ENCODE measurements at places on chromosomes 1 and 21.

DNA sequence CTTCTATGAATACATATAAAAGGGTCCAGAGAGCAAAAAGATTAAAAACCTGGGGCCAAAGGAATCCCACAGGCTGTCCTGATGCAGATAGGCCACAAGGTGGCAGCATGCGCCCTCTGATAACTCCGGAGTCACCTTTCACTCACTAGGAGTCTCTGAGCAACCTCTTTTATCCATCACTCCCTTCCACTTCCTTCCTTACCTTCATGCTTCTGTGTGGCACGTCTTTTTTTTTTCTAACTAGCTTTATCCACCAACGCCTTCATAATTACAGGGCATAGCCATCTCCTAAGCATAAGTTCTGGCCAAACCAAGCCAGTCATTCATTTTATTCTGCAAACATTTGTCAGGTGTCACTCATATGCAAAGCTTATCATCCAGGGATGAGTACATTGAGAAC lies 3.9 kb upstream of the PGLYRP4 start:
- DNase-seq = peak; percentile 34

DNA sequence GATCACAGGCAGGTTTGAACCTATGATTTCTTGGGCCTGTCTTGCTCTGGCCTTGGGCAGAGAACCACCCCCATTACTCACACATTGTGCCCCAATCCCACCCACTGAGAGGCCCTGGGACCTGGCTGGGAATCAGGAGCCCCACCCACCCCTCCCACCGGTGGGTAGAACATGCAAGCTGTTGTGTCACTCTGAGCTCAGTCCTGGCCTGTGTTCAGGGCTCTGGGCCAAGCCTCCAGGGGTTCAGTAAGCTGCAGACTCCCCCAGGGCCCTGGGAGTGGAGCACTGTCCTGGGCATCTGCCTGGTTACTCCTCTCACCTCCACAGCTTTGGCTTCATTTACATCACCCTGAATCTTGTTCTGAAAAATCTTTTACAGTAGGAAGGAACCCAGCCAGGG lies 270.5 kb downstream of the RRAGC start:
- no peak for DNase-seq

DNA sequence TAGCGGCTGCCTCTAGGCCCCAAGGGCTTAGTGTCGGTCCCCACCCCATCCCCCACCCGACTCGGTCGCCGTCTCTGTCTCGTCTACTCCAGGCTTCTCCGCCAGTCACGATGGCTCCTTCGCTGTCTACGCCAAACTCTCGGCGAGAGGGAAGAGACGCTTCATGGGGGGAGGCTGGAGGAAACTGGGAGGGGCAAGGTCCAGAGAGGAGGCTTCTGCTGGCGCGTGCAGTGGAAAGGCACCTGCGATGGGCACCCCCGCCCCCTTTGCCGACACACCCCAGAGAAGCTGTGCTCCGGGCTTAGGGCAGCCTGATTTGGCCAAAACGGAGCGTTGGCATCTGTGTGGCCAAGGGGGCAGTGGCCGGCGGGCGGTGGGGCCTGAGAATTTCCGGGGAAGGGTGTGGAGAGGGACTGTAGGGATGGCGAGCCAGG lies 1.2 kb upstream of the CSMD2 start:
- DNase-seq = no peak

DNA sequence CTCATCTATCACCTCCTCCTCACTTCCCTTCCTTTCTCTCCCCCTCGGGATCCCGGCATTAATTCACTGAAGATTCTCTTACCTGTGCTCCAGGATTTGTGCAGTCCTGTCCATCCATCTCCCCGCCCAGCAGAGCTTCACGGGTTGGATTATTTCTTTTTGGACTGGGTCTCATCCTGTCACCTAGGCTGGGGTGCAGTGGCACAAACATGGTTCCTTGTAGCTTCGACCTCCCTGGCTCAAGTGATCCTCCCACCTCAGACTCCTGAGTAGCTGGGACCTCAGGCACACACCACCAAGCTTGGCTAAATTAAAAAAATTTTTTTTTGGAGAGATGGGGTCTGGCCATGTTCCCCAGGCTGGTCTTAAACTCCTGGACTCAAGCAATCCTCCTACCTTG lies 12.3 kb upstream of the CSF3R start:
- DNase-seq = no peak

DNA sequence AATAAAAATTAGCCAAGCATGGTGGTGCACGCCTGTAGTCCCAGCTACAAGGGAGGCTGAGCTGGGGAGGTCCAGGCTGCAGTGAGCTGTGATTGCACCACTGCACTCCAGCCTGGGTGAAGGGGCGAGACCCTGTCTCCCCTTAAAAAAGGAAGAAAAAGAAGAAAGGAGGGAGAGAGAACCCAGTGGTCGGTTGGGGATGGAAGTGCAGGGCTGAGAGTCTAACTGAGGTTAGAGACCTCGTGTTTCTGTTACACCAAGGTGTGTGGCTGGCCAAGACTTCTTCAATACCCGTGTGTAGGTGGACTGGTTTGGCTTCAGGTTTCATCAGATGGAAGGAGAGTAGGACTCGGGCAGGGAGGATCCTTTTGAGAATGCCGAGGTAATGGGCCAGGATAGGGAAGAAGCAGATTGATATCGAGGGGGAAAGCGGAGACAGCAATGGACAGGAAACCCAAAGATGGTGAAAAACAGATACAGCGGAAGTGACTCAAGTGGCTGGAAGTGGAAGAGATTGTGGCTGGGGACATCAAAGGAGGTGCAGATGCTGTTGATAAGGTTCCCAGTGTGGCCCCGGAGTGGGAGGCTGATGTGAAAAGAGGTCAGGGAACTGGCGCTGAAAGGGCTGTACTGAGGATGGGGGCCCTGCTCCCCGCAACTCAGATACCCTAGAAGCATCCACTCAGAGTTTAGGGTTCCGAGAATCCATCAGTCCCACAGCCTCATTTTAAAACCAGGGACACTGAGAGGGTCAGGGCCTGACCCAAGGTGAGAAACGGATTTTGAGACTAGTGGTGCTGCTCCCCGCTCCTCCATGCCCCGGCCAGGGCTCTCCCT lies 681 bp upstream of the UBXN10 start:
- DNase-seq = no peak

DNA sequence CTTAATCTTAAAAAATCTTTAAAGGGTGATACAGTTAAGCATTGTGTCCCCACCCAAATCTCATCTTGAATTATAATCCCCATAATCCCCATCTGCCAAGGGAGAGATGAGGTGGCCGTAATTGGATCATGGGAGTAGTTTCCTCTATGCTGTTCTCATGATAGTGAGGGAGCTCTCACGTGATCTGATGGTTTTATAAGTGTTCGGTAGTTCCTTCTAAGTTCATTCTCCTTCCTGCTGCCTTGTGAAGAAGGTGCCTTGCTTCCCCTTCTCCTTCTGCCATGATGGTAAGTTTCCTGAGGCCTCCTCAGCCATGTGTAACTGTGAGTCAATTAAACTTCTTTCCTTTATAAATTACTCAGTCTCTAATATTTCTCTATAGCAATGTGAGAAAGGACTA lies 10.7 kb downstream of the DHRS3 start:
- DNase-seq = peak; percentile 52

GRCh38 chr1:170657275-170657853 lies 6.6 kb upstream of the PRRX1 start:
- DNase-seq = peak; percentile 16

DNA sequence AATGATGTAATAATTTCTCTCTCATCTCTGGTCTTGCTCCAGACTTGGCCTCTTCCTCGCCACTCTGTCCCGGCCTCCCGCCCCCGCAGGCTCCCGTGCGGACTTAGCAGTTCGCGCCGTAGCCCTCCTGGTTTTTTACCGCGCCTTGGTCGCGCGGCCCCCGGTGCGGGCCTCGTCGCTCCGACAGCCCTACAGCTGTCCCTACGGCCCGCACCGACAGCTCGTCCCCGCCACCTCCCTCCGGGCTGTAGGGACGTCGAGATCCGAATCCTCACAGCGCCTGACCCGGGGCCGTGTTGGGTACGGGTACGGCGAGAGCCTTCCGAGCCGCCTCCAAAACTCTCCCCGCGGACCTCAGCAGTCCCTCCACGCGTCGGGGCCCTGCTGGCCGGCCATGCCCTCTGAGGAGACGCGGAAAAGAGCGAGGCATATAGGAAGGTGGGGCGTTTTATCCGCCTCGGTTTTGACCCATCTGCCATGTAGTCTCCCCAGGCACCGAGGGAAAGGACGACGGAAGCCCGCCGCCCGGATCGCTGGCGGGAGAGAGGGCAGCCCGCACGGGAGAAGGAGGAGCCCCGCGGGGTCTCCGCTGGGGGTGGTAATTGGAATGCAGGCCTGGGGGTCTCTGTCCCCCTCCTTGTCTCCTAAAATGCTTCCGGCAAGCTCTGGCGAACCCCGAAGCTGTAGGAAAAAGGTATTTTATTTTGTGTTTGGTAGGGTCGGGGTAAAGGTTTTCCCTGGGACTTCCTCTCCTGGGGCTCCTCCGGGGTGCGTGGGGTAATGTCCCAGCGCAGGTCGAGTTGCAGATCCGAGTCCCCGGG lies 3.3 kb downstream of the LHX4 start:
- no peak for DNase-seq

GRCh38 chr1:99570486-99571089 lies 75.3 kb upstream of the PALMD start:
- DNase-seq = peak; percentile 36

DNA sequence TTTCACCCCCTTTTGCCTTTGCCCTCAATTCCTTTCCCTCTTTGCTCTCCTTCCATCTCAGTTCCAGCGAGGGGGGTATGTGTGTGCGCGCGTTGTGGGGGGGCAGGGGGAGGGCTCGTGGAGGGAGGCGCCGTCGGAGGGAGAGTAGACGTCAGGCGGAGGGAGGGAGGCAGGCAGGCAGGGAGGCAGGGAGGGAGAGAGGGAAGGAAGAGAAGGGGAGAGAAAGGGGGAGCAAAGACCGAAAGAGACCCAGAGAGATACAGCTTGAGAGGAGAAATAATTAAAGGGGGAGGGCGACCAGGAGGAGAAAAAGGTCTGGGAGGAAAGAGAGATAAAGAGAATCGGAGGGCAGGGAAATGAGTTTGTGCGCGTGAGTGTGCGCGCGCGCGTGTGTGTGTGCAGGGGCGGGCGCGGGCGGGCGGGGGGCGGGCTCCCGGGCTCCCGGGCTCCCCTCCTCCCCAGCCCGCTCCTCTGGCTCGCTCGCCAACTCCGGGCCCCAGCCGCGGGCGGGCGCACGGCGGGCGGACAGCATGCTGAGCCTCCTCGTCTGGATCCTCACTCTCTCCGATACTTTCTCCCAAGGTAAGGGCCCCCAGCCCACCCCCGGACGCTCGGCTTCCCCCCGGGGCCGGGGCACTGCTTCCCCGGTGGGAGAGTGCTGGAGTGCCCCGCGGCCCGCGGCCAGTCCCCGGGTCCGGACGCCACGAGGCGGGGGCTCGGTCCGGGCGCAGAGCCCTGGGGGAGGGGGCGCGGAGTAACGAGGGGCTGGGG lies at the start of gene KIRREL1:
TSS of gene KIRREL1 (plus strand) at position 499 of the 771 bp plus-strand sequence. CDS start at position 531, 32 bp downstream.
- no peak for DNase-seq

GRCh38 chr1:229040630-229041358 lies 230.1 kb upstream of the RAB4A start:
- no peak for DNase-seq

DNA sequence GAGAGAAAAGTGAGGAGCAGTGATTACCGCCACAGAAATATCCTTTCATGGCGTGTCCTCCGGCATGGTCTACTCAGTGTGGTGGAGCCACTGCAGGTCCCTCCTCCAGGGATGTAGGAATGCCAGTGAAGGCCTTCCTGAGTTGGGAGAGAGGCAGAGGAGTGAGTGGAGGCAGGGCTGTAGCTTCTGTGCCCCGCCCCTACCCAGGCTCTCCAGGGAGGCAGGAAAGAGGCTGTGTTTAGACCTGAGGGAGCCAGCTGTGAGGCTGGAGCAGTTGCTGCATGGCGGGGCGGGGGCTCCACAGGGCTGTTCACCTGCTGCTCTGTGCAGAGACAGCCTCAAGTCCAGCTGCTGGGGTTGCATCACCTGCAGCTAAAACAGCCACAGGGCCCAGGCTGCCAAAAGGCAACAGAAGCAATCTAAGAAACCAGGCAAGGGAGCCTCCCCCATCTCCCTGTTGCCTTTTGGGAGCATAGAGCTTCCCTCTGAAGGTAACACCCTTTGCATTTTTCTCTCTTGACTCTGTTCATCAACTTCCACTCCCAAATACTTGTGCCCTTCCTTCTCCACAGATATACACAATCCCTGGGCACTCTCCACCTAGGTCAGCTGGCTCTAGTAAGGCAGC lies 801 bp upstream of the ANXA9 start:
- peak; percentile 46 for DNase-seq

DNA sequence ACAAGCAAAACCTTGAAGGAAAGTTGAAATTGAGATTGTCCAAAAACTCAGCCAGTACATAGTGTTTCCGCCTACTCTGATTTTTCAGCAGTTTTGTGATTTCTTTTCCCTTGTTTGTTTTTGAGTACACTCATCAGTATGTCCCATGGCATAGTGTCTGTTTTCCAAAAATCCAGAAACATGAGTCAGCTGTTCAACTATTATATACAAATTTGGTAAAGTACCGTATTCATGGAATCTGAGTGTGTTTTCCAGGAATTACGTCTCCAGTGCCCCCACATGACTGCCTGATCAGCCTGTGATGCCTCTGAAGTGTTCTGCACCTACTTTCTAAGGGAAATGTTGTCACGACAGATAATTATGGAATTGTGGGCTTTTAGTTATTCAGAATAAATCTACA lies 186.8 kb downstream of the LTN1 start:
- no peak for DNase-seq

DNA sequence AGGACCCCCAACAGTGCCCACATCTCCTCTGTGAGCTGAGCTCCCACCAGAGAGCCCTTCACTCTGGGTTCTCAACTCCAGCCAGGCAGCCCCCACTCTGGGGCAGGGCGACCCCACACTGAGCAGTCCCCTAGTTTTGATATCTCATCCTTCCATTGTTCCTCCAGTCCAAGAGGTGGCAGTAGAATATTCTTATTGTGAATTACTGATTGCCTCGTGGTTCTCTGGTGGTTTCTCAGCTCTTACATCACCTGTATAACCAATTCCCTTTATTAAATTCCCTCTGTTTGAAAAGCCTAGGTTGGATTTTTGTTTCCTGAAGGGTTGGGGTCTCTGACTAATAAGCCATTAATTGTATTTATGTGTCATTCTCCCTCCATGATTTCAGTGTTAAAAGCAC lies 407.5 kb downstream of the SETD4 start:
- no peak for DNase-seq

DNA sequence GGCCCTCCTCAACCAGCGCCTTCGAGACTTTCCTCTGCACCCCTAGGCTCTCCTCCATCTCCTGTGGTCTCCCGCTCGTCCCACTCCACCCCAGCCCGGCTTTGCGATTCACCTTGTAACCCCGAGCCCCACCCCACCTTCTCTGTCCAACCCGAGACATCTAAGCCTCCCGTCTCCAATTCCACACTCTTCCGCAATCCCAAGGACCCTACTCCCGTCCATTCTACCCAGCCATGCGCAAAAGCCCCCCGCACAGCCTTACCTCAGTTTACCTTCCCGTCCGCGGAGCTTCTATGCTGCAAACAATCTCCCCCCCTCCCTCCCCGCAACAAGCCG lies 174 bp downstream of the SH3BP5L start:
- DNase-seq = no peak

GRCh38 chr1:107138767-107139445 lies 1.9 kb upstream of the NTNG1 start:
- DNase-seq = no peak

- DNase-seq = no peak
Observed at GRCh38 chr1:168210312-168210711, 15.5 kb upstream of the SFT2D2 start.

- peak; percentile 68 for DNase-seq
Observed at GRCh38 chr1:44417351-44418021, 12.4 kb downstream of the RNF220 start.

All from NCI-H524 (cell line).